CD4-positive, alpha-beta T cell treated with Interleukin-17A for 1 hour (primary cell): ENCODE measurements at places on chromosomes 4 and X.

DNA sequence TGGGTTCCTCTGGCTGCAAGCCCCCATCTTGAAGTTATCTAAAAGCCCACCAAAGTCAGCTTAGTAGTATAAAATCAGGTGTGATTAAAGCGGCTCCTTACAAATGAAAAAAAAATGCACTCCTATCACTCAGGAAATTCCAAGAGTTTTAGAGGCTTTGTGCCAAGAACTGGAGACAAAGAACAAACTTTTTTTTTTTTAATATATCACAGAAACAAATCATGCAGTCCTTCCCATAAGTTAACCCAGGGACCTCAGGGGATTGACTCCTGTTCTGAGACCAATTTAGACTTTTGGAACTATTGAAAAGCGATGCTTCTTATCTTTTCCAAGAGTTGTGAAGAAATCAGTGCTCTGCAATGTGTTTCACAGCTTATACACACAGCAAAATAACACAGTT, 53.6 kb downstream of the HHIP start:
- DNase-seq: no peak

DNA sequence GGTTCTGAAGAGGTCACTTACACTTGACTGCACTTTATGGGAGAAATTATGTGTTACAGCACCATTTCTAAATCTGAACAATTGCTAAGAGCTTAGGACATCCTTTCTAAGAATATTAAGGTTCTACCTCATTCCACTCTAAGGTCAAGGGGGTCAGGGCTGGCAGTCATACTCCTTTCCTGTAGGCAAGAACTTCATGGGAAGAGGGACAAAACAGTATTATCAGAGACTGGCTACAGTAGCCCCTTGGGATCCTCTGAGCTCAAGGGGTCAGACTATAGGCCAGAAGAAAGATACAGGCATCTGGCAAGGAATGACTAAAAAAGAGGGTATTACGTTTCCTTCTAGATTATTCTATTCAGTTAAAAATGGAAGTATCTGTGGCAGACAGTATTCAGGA, 115.1 kb downstream of the RASL11B start:
- DNase-seq: no peak

DNA sequence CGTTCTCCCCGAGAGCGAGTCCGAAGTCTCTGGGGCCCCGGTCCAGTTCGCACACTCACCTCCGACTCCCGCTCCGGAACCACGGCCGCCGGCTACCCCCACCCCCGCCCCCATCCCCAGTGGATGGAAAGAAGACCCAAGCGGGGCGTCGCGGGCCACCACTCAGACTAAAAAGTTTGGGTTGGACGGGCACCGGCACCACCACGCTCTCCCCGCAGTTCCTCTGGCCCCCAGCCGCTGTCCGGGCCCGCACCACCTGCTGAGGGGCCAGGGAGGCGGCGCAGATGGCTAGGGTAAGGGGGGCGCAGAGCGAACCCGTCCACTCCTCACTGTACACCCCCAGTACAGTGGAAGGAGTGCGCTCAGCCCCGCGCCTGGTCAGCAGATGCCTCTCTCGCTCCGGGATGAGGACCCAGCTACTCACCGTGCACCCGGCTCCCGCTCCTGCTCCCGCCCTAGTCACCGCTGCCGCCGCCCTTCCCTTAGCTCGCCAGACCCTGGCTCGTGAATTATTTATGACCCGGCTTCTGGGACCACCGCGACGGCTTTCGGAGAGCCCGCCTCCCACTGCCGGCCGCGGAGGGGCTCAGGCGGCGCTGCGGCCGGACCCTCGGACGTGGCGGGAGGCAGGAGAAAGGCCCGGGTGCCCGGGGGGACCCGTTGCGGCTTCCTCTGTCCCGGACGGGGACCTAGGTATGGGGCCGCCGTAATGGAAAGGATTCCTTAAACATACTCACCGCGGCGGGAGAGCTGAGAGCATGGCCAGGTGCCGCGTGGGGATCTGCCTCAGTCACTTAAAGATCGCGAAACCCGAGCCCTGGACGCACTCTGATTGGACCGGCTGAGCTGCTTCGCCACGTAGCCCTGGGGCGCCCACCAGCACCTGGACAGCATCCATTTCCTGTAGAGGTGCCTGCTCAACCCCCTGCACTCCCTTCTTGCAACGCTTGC, at the start of gene PROM1:
PROM1 (minus strand) TSS at position 783 of the 951 bp plus-strand sequence. CDS start 8,117 bp downstream, outside the sequence.
- DNase-seq: no peak

- no peak for DNase-seq
Observed at GRCh38 chrX:10356979-10357378, 200.2 kb downstream of the CLCN4 start.

GRCh38 chr4:164109503-164109902, 615.0 kb downstream of the TMA16 start:
- DNase-seq: no peak

DNA sequence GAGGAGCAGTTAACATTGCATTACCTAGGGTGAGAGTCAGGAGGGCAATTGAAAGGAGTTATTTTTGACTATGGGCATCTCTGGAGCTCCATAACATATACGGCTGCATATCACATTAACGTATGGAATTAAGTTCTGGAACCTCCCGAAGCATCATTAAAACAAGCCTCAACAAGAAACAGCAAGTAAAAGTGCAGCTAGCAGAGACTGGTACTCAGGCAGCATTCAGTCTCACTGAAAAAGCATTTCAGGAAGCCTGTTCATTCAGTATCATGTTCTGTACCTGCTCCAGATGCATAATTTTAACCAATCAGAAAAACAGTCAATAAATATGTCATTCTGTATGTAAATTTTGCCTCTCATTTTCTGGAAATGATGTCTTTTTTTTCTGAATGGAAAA, 299.6 kb downstream of the EPHA5 start:
- no peak for DNase-seq

GRCh38 chrX:151702026-151702714, 6.9 kb downstream of the PRRG3 start:
- no peak for DNase-seq

GRCh38 chr4:153215921-153216320, 11.7 kb downstream of the TRIM2 start:
- DNase-seq: no peak

- no peak for DNase-seq
Observed at GRCh38 chr4:102439236-102439614, 61.9 kb upstream of the NFKB1 start.

DNA sequence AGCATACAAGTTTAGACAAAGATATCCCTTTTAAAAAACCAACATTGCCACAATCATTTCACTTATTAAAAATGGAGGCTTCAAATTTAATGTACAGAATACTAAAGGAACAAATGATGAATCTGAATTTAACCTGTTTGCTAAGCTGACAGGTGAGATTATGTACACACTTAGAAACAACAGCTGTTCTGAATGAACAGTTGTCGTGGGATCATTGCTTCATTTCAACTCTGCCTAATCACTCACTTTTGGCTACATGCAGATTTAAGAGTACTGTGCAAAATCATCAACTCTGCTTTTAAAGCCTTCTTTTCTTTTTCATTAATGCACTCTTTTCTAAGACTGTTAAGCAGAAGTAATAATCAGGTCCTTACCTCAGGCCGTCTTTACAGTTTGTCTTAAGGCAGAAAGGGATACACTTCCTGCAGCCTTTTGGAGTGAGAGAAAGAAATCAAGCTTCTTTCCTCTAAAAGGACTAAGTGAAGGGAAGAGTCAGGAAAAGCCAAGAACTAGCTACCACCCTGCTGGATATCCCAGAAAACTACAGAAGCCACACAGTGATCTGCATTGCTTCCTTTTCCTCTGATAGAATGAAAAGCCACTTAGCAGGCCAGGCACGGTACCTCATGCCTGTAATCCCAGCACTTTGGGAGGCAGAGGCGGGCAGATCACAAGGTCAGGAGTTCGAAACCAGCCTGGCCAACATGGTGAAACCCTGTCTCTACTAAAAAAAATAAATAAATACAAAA, 54.7 kb upstream of the NPNT start:
- no peak for DNase-seq

GRCh38 chr4:168743601-168744000, 246.7 kb downstream of the PALLD start:
- no peak for DNase-seq

DNA sequence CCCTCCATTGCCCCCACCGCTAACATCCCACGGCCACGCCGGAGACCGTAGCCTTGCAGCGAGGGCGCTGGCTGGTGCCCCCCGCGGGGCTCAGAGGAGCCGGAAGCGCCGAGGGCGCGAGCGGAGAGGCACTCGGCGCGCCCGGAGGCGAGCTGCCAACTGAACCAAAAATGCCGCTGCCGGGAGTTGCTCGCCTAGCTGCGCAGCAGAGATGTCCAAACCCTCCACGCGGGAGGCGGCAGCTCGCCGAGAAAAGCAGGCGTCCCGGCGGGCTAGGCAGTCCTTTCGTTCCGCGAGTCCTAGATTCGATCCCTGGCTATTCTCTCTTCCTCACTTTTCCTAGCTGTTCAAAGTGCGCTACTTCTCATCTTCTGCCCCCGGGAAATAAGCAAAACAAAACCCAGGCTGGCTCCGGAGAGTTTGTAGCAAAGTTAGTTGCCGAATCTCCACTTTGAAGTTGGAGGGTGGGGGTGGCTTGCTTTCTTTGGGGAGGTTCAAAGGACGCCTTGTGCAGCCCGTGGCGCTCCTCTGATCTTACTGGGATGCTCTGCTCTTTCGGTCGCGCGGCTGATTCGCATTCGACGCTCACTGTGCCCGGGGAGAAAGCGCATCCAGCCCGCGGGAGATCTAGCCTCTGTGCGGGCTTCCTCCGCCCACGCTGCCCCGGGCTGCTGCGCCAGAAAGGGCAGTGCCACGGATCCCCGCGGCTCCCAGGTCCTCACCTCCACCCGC, 723 bp downstream of the NKX6-1 start:
- no peak for DNase-seq

GRCh38 chrX:56762220-56762619, 33.2 kb downstream of the NBDY start:
- DNase-seq: peak; percentile 26

- DNase-seq: no peak
Observed at GRCh38 chr4:110680265-110680664, 57.4 kb upstream of the PITX2 start.

- DNase-seq: no peak
Observed at GRCh38 chr4:11343536-11343935, 85.2 kb downstream of the HS3ST1 start.

DNA sequence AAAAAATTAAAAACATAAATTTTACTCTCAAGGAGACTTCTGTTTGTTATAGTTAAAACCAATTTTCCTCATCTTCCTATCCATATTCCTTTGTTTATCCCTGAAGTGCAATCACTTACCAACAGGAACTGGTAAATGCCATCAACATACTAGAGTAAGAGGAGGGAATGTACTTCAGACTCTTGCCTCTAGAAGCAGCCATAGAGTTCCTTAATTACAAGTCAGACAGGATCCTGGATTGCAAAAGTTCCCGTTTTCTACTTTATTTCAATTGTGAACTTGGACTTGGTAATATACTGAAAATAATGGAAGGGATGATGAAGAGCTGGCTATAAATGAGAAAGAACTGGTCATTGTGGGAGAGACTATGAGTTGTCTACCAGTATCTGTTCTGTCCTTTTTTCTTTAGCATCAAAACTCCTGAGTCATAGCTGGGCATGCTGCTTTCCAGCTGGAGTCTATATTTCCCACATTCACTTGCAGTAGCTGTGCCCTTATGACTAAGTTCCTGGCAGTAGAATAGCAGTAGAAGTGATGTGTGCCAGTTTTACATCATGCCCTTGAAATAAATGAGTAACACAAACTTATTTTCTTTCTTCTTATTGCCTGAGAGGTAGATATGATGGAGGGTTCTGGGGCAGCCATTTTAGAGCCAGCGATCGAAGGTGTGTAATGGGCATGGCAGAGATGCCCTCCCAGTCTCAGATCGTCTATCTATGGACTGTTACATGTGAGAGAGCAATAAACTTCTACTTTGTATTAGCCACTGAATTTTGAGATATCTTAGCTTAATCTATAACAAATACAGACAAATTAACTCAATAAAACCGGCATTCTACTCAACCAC, 26.8 kb upstream of the SPARCL1 start:
- DNase-seq: no peak

- no peak for DNase-seq
Observed at GRCh38 chr4:11312389-11312788, 116.3 kb downstream of the HS3ST1 start.

DNA sequence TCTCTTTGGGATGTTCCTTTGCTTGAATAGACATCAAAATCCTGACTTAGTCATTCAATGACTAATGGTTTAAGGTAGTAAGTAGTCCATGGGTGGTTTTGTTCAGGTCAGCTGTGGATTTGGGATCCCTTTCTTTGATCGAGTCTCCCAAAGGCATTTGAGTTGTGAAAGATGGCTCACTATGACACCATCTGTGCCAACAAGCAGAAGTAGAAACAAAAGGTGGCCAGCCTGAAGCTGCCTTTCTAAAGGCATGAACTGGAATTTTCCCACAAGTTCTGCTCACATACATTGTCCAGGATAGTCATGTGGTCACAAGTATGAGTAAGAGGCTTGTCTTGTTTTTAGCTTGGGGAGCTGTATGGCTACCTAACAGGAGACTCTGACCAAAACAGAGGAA, 129.9 kb downstream of the CCNG2 start:
- no peak for DNase-seq

DNA sequence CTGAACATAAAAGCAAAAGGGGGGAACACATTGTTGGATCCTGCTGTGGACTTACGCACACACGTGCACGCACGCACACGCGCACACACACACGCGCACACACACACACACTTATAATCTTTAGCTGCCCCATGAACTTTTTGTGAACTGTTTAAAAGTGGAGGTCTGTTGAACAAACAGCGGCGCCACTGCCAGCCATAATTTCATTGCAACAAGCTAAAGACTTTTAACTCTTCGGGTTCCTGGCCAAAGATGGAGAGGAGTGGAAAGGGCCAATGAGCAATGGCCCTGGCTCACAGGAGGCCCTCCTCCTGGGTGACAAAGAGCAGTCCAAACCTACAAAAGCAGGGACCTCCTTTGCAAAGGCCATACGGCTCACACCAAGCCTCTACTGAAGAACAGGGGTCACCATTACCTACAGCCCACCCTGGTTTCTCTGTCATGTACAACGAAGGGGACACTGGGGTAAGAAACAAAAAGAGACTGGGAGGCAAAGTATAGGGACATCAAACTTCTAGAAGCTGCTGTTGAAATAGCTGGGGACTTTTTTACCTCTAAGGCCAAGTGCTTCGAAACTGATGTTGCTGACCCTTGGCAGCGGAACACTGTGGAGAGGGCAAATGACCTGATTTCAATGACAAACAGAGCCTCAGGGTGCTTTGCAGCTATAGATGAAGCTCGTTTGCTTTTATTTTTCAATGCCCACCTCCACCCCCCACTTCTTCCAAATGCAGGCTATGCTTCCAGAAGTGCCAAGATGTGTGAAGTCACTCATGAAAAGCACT, 16.7 kb downstream of the BCOR start:
- DNase-seq: no peak

DNA sequence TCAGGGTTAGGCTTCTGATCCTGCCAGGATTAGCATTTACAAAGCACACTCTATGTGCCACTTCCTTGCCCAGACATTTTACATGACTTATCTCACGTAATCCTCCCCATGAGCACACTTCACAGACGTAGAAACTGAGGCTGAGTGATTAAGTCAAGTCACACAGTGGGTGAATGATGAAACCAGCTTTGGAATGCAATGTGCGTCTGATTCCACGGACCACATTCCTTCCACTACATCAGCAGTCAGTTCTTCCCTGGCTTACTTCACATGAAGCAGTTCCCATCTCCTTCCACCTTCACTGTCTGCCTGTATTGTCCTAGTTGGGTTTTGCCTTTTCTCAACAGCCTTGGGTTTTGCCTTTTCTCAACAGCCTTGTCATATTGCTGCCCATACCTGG, 134.3 kb upstream of the PPARGC1A start:
- DNase-seq: no peak

GRCh38 chr4:102439812-102440211, 61.3 kb upstream of the NFKB1 start:
- no peak for DNase-seq
